ENCODE measurements at places on chromosomes 16 and 17.
A peak's percentile ranks its signal among the peaks of the same experiment; 100 is the strongest.

DNA sequence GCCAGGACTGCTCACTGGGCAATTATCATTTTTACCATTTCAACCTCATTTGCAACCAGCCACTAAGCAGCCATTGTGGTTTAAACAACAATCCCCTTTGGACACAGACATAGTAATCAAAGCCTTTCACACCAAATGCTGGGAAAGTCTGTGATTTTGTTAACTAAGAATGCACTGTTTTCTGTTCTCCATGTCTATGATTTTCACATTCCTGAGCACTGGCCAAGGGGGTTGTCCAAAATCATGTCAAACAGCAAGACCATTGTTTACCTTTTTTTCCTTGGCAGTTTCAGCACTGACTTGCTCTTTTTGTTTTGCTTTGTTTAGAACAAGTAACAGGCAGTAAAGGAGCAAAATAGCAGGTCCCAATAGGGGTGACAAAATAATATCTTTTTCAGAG lies 106.3 kb upstream of the SIAH1 start:
- no peak for DNase-seq

- no peak for DNase-seq
Measured at GRCh38 chr16:62738666-62739460, 702.6 kb upstream of the CDH8 start.

GRCh38 chr17:61117983-61118382 lies 281.7 kb upstream of the TBX2 start:
- no peak for DNase-seq

- DNase-seq: no peak
Measured at GRCh38 chr17:28031174-28031573, 11.3 kb upstream of the NLK start.

- DNase-seq: peak; percentile 11
Measured at GRCh38 chr17:62966426-62967204, 580 bp downstream of the TANC2 start.

DNA sequence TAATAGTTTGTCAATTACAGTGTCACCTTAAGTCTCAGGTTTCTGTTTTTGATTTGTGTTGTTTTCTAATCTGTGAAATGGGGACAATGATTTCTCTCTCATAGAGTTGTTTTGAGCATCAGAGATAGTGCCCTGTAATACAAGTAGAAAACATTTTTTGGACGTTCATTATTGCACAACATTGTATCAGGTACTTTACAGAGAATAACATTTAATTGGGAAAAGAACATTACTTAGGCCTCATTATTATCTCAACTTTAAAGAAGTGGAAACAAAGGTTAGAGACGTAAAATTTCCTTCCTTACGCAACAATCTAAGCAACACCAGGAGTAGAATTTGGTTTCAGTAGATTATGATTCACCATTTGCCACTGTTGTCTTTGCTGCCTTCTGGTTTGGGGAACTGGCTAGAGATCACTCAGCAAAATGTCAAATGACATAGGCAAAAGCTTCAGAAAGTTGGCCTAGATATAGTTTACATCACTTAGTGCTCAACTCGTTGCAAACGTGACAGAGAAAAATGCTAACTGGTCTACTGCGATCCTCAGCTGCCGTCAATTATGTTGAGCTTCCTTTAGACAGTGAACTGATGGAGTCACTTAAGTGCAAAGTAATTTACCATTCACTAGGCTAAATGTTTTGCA lies 1026.8 kb downstream of the CDH11 start:
- DNase-seq: no peak
